SJCRH30 (cell line): ENCODE measurements at places on chromosomes 3 and 15. TPM values are rescaled to one million over a fixed set of nuclear protein-coding genes. Genes with fewer than 3 reads are reported as not detected.

SKOR1 gene
- total RNA-seq = 3.1 and 4.5 TPM in 2 replicates

CDHR4 gene
- total RNA-seq = not detected in 2 replicates

RCN2 gene
- 128 and 159 TPM in 2 replicates for total RNA-seq

NKTR gene
- total RNA-seq = 25.9 and 40.6 TPM in 2 replicates

OXTR gene
- 1.1 and 1.7 TPM in 2 replicates for total RNA-seq

TRAT1 gene
- total RNA-seq = 0.08 TPM in 1 of 2 replicates, not detected in the other

- DNase-seq = no peak
These were observed 71.0 kb downstream of the SLMAP start for GRCh38 chr3:57826952-57827723.

GRCh38 chr3:124057420-124057819 lies 65.5 kb upstream of the ROPN1 start:
- no peak for DNase-seq

DNA sequence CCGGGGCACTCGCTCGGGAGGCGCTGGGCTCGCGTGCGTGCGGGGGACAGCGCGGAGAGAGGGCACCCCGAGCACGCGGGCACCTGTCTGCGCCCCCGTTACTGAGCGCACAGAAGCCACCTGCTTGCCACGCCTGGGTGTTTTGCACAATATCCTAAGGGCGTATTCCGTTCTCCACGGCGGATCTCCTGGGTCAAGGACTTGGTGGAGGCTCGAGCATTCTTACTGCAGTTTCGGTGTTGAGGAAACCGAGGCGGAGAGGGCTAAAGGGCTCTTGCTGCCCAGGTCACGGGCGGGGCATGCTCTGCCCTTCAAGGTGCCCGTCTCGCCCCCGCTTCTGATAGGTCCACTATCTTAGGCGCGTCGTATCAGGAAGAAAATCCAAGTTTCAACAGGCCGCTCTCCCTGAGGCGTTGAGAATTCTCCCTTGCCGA lies 526 bp downstream of the GPD1L start:
- DNase-seq = no peak

- peak; percentile 0 for DNase-seq
These were observed 311.6 kb downstream of the CNTN6 start for GRCh38 chr3:1404270-1404962.

GRCh38 chr3:173253471-173253870 lies 112.4 kb upstream of the SPATA16 start:
- no peak for DNase-seq

DNA sequence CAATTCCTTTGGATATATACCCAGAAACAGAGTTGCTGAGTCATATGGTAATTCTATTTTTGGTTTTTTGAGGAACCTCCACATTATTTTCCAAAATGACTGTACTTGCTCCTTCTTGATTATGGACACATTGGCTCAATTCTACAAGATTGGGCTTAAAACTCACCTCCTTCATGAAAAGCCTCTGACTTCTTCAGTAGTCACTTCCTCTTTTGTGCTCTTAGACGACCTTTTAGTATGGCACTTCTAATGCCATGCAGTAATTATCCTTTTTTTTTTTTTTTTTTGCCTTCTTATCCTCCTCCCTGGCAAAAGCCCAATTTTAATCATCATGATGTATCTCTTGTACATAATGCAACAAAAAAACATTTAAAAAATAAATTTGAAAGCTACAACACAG lies 33.0 kb upstream of the ABHD17C start:
- no peak for DNase-seq
